T-helper 1 cell (primary cell): ENCODE measurements at places on chromosomes 11 and 22.

- DNase-seq, result no peak
These were observed 710.3 kb downstream of the KCNA4 start for GRCh38 chr11:29306527-29306926.

DNA sequence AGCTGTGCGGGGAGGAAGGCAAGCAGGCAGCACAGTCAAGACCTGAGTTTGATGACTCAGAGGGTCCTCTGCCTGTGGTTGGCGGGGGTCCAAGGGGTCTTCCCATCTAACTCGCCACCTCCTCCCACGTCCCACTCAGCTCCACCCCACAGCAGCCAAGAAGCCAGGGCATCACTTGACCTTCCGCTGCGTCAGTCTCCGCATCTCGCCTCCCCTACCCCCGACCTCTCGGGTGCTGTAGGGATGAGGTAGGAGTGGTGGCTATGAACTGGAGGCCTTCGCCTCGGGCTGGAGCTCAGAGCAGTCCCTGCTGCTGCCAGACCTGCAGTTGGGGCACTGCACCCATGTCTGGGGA lies 90.6 kb downstream of the CDKN1C start:
- no peak for DNase-seq

DNA sequence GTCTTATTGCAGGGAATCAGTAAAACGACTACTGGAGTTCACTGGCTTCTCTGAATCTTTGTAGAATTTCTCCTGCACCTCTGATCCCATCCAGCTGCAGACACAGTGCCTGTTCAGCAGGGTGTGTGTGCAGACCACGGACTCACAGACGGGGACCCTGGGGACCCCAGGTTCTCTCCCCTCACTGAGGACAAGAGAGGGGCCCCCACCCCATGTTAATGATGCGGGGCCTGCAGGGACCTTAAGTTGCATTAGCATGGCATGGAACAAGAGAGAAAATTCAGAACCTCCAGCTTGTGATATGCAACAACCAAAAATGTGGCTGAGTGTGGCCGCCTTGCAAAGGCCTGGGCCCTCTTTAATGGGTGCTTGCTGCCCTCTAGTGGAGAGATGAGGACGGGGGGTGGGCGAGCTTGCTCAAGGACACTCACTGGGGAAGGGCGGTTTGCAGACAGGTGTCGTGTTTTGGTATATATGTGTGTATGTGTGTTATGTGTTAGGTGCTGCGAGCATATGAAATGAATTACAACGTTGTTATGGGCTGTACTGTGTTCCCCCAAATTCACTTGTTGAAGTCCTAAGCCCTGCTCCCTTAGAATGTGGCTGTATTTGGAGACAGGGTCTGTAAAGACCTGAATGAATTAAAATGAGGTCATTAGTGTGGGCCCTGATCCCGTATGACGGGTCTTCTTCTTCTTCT lies 84.4 kb upstream of the SEPTIN5 start:
- DNase-seq, result peak; percentile 68

DNA sequence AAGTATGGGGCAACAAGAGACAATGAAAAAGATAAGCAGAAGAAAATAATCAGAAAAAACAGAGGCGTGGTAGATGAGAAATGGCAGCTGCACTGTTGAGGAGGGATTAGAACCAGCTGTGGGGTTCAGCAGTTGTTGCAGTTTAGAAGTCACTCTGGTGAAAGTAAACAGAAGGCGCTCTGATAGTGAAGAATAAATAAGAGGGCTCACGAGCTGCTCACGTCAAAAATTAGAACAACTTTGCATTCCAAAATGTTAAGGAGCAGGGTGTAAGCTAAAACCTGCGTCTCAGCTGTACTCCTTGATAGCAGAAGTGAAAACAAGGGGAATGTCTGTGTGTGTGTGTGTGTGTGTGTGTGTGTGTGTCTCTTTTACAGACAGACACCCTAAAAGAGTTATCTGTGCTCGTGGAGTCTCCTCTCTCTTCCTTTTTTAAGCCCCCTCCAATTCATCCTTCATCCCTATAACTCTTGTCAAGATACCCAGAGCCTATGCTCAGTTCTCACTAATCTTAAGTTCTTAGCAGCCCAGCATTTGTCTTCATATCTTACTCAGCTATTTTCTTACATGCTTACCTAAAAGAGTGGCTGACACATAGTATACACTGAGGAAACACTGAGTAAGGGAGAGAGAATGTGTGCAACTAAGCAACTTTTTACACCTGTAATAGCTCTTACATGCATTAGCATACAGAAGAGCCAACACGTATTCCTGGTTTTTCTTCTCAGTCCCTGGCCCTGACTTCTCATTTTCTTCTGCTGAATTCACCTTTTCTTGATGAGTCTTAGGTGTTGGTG lies 8.9 kb downstream of the TTC17 start:
- no peak for DNase-seq

DNA sequence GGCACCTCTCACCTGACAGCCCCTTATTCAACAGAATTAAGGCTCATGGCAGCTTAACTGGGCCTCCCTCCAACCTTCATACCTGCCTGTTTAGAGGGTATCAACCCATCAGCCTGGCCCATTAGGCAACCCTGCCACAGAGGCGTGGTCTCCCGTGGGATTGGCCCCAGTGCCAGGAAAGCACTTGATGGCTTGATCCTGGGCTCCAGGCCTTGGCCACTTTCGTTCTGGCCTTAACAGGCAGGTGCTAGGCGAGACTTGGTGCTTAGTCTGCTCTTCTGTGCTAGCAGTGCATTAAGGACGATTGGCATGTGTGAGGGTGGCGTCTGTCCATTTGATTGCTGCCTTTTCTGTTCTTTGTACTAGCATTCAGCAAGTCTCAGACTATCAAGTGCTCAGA lies 75.2 kb downstream of the CABIN1 start:
- no peak for DNase-seq

DNA sequence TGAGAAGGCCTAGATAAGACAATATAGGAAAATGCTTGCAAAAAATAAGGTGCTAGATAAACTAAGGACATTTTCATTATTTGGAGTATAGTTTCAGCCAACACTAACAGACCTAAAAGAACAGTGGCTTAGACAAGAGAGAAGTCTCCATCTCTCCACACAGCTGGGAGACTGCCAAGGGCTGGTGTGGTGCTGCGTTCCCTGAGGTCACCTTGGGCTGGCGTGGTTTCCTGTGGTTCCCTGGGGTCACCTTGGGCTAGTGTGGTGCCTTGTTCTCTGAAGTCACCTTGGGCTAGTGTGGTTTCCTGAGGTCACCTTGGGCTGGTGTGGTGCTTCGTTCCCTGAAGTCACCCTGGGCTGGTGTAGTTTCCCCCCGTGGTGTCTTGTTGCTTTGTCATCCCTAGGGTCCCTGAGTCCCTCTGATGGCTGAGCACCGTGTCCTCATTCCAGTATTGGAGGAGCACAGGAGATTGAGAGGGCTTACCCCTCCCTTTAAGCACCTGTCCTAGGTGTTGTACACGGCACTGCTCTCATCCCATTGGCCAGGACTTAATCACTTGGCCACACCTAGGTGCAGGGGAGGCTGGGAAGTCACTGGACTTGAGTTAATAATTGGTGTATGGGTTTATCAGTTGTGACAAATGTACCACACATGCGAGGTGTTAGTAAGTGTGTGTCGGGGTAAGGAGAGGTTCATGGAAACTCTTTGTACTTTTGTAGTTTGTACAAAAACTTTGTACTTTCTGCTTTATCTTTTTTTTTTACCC lies 14.9 kb downstream of the SAMM50 start:
- no peak for DNase-seq

GRCh38 chr11:65791719-65792213 lies 4.9 kb downstream of the OVOL1 start:
- DNase-seq, result no peak

GRCh38 chr11:97087419-97087818 lies 697.6 kb downstream of the JRKL start:
- DNase-seq, result no peak

DNA sequence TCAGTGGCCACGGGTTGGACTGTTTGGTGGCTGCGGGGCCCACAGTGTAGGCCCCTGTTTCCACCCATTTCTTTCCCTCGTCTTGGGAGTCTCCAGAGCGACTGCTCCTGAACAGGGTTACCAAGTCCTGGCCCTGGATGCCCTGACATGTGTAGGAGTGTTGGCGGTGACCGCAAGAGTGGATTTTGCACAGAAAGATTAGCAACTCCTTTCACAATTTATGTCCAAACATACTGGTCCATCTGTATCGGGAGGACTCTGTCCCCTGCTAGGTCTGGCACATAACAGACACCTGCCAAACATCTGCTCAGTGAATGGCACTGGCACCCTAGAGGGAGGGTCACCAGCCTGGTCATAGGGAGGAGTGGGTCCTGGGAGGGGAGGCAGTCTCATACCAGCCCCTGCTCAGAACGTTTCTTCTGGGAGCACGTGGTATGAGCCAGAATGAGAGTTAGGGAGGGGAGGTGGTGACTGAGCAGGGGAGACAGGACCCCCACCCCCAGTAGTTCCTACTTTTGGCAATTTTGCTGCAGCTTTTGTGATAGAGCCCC lies 3.4 kb upstream of the APOA1 start:
- no peak for DNase-seq

- peak; percentile 41 for DNase-seq
These were observed 1.8 kb downstream of the GALR3 start for GRCh38 chr22:37824674-37825641.

DNA sequence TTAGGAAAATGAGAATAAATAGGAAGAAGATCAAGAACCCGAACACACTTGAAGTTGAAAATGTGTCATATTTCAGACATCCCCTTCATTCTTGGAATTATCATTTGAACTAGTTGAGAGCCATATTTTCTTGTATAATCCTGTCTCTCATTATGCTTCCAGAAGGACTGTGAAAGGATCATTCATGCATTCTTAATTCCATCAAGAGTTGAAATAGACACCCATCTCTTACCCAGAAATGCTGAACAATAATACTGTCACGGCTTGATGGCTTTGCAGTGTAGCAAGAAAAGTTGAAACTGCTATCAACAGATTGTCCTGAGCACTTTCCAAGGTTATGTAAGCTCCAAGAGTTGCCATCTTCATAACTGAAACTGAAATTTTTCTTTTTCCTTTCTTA lies 79.7 kb downstream of the ARHGAP42 start:
- DNase-seq, result no peak

- DNase-seq, result no peak
These were observed 30.0 kb upstream of the CABP7 start for GRCh38 chr22:29689880-29690213.

DNA sequence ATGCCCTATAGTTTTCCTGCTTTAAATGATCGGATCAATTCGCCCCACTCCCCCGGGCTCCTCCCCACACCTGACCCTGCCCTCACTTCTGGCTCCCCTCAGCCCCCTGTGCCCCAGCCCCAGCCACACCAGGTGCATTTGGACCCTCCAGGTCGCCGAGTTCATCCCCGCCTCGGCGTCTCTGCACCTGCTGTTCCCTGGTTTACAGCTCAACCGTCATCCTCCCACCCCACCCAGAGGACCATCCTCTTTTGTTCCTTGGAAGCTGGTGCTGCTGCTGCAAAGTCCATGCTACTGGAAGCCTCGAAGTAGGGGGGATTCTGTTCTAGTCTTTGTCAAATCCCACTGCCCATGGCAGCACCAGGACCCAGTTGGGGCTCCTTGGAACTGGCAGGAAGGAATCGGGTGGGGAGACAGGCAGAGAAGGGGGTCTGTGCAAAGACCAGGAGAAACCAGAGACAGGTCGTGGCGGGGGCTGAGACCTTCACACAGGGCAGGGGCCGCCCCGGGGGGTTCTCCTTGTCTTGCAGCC lies 4.5 kb upstream of the MUC5B start:
- DNase-seq, result no peak

DNA sequence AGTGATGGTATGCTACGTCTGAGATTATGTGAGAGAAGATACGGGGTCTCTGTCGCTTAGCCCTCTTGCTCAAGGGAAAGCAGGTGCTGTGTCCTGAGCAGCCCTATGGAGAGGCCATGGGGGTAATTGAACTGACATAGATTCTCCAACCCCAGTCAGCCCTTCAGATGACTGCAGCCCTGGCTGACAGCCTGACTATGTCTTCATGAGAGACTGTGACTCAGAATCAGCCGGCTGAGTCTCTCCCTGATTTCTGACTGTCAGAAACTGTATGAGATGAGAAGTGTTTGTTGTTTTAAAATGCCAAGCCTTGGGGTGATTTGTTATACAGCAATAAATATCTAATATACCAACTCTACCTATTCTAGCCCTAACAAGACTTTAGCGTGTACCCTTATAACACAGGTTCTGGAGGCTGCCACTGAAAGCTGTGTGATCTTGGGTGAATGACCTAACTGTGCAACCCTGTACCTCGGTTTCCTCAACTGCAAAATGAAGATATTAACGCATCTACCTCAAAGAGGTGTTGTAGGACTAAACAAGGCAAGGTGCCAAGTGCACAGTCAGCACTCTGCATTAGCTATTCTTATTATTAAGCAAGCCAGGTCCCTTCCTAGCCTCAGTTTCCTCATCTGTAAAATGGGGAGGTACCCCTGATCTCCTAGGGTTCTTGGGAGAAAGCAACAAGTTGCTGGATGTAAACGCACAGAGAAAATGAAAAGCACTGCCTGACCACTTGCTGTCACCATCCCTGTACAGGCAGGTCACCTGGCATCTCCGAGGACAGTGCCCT lies 24.9 kb downstream of the SLC43A1 start:
- no peak for DNase-seq

DNA sequence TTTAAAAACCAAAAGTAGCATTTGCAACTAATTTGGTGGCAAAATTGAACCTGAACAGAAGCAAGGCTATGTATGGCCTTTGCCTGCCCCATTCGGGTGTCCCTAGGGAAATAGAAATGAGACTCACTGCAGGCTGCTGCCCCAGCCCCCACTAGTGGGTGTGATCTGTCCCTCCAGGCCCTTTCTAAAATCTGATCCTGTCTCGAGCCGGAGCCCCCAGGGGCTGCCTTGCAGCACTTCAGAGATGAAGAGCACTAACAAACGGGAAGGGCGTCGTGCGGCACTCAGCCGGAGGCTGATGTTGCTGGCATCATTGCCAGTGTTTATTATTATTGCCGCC lies 43.2 kb downstream of the CD82 start:
- no peak for DNase-seq

DNA sequence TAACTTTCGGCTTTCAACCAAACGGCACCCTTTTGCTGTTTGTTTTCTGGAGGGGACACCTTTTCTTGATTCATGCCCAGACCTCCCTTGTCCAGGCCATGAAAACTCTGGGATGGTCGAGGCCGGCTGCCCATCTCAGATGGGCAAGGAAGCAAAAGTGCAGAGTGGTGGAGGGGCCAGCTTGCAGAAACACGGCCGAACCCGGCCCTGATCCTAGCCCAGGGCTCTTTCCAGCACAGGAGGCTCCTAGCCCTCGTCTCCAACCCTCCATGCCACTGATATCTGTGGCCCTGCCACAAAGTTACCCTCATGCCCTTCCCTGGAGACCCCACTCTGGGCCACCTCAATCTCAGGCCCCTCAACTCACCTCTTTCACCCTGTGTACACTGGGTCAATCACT lies 18.9 kb upstream of the SLC22A12 start:
- DNase-seq, result no peak

GRCh38 chr22:49964136-49965090 lies 3.8 kb downstream of the PIM3 start:
- DNase-seq, result peak; percentile 26
